Natural killer cell treated with Interleukin-12 subunit alpha and Interleukin-12 subunit beta and Interleukin-15 and Interleukin-18, amount 100 ng/mL, for 72 hours (primary cell): ENCODE measurements at places on chromosomes 13 and 19.
A peak's percentile ranks its signal among the peaks of the same experiment; 100 is the strongest.

DNA sequence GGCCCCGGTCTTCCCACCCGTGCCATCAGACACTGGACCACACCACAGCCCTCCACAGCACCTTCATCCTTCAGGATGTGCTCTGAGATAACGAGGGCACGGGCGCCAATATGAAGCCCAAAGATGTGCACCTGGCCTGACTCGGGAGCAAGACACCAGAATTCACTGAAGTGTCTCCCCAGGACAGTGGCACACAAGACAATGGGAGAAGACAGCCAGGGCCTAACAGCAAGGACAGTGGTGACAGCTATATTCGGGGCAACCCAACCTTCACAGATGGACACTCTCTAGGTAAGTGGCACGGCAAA lies 7.2 kb downstream of the DDX39A start:
- peaks cover 63% of the 10 kb centered on the region for H3K4me1 ChIP-seq
- H3K27me3 ChIP-seq = no peaks in the 10 kb centered on the region
- DNase-seq = no peak
- H3K36me3 ChIP-seq = peaks cover 25% of the 10 kb centered on the region
- H3K27ac ChIP-seq = peak overlapping the region; percentile 73

- no peaks in the 10 kb centered on the region for H3K4me1 ChIP-seq
- H3K27ac ChIP-seq = no peak overlapping the region
- peaks cover 10% of the 10 kb centered on the region for H3K27me3 ChIP-seq
- no peak for DNase-seq
These were observed 50.4 kb downstream of the TEX29 start for GRCh38 chr13:111370570-111371535.

- no peak overlapping the region for H3K27ac ChIP-seq
- H3K4me1 ChIP-seq = no peaks in the 10 kb centered on the region
- H3K4me3 ChIP-seq = no peak overlapping the region
- H3K36me3 ChIP-seq = no peaks in the 10 kb centered on the region
- no peaks in the 10 kb centered on the region for H3K27me3 ChIP-seq
- no peak for DNase-seq
These were observed 1305.2 kb upstream of the PCDH9 start for GRCh38 chr13:68535329-68535728.

GRCh38 chr13:45807520-45808099 lies 43.9 kb downstream of the SIAH3 start:
- no peak for DNase-seq
- no peaks in the 10 kb centered on the region for H3K36me3 ChIP-seq
- H3K4me1 ChIP-seq = no peaks in the 10 kb centered on the region
- H3K4me3 ChIP-seq = no peak overlapping the region
- no peak overlapping the region for H3K27ac ChIP-seq

DNA sequence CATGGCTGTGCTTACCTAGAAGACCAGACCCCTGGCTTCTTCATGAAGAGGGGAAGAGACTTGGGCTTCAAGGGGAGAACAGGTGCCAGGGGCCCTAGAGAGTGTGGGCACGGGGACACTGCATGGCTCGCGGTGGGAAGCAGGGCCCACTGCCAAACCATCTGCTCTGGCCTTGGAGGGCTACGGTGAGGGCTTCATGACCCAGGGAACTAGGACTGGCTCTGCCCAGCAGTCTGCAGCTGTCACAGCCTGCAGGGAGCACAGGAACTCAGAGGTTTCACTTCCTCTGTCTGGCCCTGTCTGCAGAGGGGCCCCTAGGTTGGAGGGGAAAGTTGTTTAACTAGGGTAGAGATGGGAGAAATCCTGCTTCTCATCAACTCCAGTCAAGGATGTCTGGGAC lies 4.3 kb downstream of the ERCC1 start:
- H3K4me3 ChIP-seq = peak overlapping the region; percentile 44
- H3K27me3 ChIP-seq = no peaks in the 10 kb centered on the region
- H3K36me3 ChIP-seq = no peaks in the 10 kb centered on the region
- no peak for DNase-seq

DNA sequence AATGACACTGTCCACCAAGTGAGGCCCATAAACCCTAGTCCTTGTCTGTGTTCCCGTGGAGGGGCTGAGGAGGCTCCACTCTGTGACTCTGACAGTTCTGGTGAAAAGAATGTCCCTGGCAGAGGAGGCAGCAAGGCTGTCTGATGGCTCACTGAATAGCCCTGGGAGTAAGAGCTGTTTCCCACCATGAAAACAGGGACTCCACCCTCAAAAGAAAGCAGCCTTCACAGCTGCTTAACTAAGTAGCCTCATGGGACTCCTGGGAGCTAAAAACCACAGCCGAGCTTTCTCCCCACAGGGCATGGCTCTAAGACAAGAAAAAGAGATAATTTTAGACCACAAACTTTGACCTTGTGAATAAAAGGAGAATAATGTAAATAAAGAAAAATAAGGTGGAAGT lies 135.1 kb upstream of the FRY start:
- no peaks in the 10 kb centered on the region for H3K36me3 ChIP-seq
- peaks cover 12% of the 10 kb centered on the region for H3K4me1 ChIP-seq
- H3K27ac ChIP-seq = no peak overlapping the region
- no peak for DNase-seq
